ENCODE measurements at places on chromosomes 6 and 20.

DNA sequence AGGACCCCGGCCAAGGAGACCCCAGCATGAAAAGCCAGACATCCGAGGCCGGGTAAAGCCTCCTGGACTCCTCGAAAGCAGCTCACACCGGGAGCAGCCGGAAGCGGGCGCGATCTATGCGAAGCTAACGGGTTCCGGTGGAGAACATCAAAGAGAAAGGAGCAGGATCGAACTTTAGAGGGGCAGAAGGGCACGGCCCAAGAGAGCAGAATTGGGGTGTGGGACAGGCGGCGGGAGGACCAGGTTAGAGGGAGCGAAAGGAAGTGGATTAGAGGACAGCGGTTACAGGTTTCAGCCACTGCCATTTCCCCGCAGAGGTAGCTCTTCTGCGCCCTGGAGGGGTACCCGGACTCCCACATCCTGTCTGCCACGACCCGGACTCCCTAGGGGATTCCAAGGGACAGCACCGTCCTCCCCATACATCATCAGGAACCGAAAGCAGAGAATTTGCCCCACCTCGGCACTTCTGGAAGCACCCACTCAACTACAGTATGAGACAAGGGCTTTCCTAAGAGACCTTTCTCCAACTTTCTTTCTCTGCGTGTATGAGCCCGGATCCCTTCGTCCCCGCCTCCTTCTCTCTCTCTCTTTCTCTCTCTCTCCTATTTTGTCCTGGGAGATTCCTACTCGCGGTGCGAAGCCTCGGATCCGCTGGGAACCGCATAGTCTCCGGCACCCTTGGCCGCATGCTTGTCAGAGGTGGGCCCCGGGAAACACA, 507 bp upstream of the VGLL2 start:
- DNase-seq = no peak

DNA sequence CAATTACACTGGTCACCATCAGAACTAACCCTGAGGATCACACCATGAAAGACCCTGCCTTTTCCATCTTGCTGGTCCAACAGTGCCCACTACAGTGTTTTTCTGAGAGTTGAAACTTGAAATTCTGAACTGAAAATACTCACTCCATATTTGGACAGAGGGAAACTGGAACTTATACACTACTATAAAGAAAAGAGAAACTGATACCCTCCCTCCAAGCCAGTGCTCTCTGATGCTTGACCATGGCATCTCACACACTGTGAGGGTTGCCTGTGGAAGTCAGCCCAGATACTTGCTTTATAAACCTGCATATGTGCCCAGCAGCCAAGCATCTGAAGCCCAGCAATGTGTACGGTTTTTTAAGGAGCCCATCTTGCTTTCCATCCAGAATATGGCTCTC, 108.7 kb downstream of the FOXA2 start:
- no peak for DNase-seq

- no peak for DNase-seq
Measured at GRCh38 chr6:167529444-167530335, 204.8 kb downstream of the TTLL2 start.

DNA sequence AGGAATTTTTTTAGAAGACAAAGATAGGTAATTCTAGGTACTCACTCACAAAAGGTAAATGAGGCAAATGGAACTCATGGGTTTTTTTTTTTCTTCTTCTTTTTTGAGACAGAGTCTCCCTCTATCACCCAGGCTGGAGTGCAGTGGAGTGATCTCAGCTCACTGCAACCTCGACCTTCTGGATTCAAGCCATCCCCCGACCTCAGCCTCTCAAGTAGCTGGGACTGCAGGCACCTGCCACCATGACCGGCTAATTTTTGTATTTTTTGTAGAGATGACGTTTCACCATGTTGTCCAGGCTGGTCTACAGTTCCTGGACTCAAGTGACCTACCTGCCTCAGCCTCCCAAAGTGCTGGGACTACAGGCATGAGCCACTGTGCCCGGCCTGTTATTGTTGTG, 126.1 kb downstream of the LRRC1 start:
- no peak for DNase-seq

GRCh38 chr6:33875696-33876095, 71.9 kb upstream of the MLN start:
- DNase-seq = no peak

- no peak for DNase-seq
Measured at GRCh38 chr20:58576603-58576970, 61.4 kb upstream of the APCDD1L start.

GRCh38 chr6:37454420-37455140, 21.6 kb downstream of the CMTR1 start:
- no peak for DNase-seq

DNA sequence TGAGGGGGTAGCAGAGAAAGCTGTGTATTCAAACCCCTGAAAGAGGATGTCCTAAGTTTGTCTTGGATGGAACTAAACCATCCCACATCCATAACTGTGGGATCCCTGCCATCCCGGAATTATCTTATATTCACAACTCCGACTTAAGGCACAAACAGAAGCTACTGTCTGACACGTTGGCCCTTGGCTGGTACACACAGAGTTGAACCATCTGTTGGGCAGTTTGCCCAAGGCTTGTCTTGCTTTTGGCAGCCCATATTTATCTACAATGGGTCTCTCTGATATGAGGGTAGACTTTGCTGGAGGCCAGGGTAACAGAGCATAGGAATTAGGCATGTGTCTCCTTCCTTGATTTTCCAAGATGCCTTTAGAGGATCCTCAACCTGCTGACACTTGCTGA, 116.6 kb upstream of the PROKR2 start:
- DNase-seq = no peak

All from spinal cord (tissue), 10 donors.